ENCODE measurements at places on chromosomes 4 and X.
A peak's percentile ranks its signal among the peaks of the same experiment; 100 is the strongest.

DNA sequence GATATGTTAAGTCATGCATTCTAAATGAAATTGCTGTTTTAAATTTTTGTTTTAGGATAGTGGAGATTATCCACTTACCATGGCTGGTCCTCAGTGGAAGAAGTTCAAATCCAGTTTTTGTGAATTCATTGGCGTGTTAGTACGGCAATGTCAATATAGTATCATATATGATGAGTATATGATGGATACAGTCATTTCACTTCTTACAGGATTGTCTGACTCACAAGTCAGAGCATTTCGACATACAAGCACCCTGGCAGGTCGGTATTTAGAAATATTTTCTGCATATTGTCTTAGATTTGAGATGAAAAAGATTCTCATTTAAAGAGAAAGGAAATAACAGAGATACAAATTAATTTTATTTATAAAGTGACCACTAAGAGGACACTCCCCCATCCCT lies 83.6 kb downstream of the STAG2 start:
- DNase-seq: no peak

DNA sequence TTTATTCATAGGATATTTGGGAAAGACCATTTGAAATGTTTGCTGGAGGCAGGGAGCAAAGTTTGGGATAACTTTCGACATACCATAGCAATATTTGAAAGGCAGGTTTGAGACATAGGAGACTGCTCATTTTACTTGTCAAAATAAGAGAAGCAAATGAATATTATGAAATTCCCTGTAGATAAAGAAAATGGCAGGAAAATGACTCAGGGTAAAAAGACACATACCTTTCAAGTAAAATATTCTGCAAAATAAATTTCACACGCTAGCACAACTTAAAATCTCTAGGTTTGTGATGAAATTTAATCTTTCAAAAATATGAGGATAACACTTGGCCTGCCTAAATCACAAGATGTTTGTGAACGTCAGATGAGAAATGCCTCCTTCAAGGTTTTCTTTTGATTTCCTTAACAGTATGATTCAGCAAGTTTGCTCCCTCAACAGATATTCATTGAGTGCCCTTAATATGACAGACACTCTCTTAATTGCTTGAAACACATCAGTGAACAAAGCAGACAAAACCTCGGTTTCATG lies 6.6 kb downstream of the TMEM156 start:
- DNase-seq: no peak

- DNase-seq: peak; percentile 75
Measured at GRCh38 chr4:140049024-140049848, 104.7 kb downstream of the MAML3 start.

DNA sequence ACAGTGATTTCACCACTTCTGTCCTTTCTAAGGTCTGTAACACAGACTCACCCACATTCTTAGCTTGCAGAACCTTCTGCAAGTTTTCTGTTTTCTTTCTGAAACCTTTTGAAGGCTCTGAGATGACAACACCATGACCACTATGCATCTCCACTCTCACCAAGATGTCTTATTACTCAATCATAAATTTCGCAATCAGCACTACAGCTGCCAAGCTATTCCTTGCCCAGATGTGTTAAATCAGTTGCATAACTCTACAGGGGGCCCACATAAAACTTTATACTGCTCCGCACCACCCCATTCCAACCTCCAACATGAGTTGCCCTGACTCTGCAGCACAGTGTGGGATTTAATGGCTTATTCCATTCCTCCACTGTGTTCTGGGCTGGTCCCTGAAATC lies 229.9 kb downstream of the COL25A1 start:
- DNase-seq: peak; percentile 35

GRCh38 chr4:110518889-110519490 lies 43.0 kb downstream of the ENPEP start:
- DNase-seq: peak; percentile 41

- DNase-seq: no peak
Measured at GRCh38 chrX:68249401-68249831, 183.9 kb downstream of the OPHN1 start.

Data from hepatocyte (in vitro differentiated cells).